ENCODE measurements at places on chromosomes 5 and 9.

GRCh38 chr5:83396662-83397061, 74.9 kb upstream of the VCAN start:
- no peak for DNase-seq

GRCh38 chr5:39712316-39713249, 287.8 kb upstream of the DAB2 start:
- no peak for DNase-seq

- no peak for DNase-seq
Measured at GRCh38 chr5:95934207-95934804, 27.3 kb downstream of the ELL2 start.

GRCh38 chr5:114166081-114166480, 195.8 kb upstream of the KCNN2 start:
- no peak for DNase-seq

GRCh38 chr9:104746798-104747197, 685 bp upstream of the NIPSNAP3A start:
- DNase-seq: no peak

DNA sequence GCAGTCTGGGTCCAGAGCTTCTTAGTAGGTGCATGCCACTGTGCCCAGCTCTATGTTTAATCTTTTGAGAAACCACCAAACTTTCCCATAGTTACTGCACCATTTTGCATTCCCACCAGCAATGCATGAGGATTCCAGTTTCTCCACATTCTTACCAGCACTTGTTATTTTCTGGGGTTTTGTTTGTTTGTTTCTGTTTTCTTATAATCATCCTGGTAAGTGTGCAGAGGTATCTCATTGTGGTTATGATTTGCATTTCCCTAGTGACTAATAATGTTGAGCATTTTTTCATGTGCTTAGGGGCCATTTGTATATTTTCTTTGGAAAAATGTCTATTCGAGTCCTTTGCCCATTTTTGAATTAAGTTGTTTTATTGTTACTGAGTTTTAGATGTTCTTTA, 11.4 kb downstream of the FOXE1 start:
- no peak for DNase-seq

- DNase-seq: no peak
Measured at GRCh38 chr9:7104625-7105024, 346.9 kb downstream of the KDM4C start.

DNA sequence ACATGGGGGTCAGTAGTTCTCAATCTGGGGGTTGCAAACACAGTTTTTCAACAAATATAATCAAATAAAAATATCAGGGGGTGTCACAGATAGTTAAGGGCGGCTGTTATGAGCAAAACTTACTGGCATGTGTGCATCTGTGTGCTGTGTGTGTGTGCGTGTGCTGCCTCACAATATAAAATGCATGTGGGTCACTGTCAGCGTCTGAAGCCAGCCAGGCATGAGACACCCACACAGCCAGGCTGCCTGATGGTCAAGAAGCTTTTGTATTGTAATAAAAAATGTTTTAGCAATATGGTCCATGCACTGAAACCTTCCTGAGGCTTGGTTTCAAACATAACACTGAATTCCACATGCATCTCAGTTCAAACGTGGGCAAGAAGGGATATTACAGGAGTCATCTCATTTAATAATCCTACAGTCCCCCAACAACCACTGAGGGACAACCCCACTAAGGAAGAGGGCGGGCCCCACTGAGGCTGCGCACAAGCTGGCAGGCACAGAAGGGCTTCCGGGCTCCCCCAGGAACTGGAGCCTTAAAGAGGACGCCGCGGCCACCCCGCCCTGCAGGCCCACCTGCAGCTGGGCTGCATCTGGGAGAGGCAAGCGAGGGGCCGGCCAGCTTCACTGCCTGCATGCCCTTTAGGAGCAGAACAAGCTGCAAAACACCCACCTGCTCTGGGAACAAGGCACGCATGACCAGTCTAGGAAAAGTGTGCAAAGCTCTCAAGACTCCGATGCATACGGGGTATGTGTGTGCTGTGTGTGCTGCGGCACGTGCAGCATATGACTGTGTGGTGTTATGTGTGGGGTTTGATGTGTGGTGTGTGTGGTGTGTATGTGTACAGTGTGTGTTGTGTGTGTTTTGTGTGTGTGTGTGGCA, 14.1 kb downstream of the SEMA4D start:
- peak; percentile 82 for DNase-seq

DNA sequence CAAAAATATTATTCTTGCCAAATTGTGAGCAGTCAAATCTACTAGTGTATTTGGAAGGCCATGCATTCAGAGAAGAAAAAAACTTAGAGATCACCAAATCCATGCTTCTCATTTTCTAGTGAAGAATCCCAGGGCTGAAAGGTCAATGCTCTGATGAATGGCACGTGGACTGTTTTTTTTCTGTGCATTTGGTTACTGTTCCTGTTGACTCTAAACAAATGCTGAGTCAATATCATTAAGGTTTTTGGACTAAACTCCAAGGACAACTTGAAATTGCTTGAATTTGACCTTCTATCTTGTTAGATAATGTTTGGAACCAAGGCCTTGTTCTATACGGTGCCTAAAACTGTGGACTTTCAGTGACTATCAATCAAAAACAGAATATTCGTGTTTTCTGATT, 142.2 kb downstream of the OSTF1 start:
- no peak for DNase-seq

- DNase-seq: no peak
Measured at GRCh38 chr9:93644397-93645088, 68.2 kb downstream of the PHF2 start.

- DNase-seq: no peak
Measured at GRCh38 chr5:109483395-109483971, 73.7 kb upstream of the PJA2 start.

DNA sequence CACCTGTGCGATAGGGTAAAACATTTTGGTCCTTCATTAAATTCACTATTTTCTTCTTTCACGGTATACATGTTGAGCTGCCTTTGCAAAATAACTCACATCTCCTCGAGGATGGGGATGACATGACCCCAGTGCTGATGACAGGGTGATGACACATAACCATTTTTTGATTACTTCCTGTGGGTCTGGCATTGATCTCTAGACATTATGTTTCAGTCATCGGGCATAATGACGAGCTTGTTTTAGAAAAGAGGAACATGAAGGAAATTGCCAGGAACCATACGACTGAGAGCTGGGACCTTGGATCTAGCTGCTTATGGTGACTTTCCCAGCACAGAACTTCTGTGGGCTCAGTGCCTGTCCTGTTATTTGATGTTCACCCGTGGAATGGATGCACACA, 25.2 kb downstream of the COL5A1 start:
- DNase-seq: no peak

- DNase-seq: no peak
Measured at GRCh38 chr9:126211441-126212074, 115.1 kb upstream of the MVB12B start.

DNA sequence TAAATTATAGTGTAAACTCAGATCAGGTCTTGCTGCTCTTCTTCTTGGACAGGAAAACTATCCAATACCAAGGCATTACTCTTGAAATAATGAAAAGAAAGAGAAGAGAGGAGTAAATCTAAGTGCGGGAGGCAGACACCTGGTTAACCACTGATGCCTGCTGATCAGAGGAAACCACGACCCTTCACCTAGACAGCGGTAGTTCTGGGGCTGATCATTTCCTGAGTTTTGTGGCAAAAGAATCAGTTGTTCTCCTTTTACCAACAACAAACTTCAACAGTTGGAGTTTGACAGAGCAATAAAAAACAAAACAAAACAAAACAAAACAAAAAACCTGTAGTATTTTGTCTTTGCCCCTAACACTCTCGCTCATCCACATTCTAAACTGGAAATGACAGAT, 3.0 kb downstream of the RLN1 start:
- no peak for DNase-seq

GRCh38 chr5:90878549-90879196, 320.1 kb downstream of the ADGRV1 start:
- no peak for DNase-seq

DNA sequence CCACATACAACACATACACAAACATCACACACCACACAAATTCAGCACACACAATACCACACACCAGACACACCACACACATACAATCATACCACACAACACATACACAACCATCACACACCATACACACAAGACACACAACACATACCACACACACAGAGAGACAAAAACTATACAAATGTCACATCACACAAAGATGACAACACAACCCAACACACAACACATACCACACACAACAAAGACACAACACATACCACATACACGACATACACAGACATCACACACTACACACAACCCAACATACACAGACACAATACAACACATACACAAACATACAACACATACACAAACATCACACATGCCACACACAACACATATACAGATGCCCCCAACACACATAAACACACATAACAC, 44.8 kb downstream of the ROR2 start:
- no peak for DNase-seq

DNA sequence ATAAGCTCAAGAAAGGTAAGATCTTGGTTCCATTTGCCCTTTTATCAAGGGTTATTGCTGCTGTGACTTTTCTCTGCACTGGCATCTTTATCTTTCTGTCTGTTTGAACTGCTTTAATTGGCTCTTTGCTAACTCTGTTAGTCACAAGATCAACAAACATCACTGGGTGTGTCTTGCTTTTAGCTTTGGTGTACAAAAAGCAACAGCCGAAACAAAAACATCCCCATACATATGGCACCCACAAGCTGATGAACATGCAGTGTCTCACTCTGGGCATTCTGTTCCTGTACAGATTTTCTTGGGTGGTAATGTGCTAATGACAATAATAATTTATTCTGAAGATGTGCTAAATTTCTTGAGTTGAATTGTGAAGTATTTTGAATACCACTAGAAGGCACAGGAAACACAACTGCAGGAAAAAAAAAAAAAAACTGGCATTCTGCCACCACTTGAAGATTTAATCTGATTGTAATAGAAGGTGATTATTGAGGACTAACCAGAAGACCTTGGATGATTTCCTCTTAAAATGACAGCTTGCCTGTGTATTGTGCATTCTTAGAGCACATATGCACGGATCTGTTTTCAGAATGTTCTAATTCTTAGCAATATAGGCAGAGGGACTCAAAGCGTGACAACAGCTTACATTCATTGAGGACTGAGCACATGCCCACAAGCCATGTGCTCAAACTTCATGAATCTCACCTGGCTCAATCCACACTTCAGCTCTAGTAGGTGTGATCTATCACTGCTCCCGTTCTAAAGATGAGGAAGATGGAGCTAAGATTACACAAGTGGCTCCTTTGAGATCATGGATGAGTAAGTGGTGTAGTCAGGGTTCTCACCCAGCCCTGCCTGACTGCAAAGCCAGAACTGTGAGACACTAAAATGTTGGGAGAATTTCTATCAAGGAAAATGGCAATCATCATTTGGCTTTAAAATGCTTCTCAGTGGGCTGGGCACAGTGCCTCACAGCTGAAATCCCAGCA, 96.4 kb downstream of the EBF1 start:
- no peak for DNase-seq

GRCh38 chr9:124293718-124294506, 36.2 kb downstream of the NEK6 start:
- no peak for DNase-seq

DNA sequence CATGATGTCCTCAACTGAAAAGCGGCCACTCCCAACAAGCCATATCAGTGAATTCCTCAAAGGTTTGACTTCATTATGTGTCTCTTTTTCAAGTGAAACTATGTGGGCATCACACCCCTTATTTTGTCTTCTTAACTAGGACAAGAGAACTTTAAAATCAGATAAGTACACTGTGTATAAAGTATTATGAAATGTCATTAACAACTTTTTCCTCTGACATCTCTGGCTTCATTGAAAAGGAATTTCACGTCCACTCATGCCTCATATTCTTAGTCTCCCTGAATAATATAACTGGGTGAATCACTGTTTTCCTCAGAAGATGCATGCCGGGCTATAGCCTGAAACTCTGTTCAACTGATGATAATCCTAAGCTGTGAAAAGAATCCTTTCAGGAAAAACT, 415.8 kb downstream of the ACTL7B start:
- no peak for DNase-seq

DNA sequence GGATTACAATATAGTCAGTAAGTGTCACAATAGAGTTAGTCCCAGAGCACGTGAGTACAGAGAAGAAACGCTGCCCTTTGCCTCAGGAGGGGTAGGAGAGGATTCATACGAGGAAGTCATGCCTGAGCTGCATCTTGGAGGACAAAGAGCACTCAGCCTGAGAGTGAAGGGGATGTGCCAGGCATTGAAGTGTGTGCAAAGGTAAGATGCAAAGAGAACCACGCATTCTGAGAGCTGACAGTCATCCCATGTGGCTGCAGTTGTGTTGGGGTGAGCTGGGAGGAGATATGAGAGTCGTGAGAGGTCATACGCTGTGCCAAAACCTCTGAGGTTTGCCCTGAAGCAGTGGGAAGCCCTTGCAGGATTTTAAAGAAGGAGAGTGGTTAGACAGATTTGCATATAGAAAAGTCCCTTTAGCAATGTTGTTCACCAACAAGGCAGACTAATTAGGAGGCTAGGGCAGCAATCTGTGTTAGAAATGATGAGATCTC, 97.5 kb downstream of the PIP5K1B start:
- peak; percentile 27 for DNase-seq

DNA sequence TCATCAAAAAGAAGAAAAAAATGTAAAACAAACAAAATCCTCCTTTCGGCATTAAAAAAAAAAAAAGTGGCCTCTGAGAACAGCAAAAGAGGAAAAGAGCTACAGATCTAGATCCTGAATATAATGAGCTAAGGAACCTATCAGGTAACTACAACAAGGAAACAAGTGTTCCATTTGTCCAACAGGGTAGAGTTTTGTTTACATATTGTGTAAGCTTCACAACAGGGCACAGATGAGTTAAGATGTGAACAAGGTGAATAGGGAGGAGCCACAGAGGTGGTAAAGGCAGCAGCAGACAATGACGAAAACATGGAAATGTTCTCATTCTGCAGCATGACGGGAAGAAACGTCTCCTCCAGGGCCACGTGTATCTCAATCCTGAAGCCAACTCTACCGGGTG, 14.4 kb downstream of the ELP1 start:
- no peak for DNase-seq

DNA sequence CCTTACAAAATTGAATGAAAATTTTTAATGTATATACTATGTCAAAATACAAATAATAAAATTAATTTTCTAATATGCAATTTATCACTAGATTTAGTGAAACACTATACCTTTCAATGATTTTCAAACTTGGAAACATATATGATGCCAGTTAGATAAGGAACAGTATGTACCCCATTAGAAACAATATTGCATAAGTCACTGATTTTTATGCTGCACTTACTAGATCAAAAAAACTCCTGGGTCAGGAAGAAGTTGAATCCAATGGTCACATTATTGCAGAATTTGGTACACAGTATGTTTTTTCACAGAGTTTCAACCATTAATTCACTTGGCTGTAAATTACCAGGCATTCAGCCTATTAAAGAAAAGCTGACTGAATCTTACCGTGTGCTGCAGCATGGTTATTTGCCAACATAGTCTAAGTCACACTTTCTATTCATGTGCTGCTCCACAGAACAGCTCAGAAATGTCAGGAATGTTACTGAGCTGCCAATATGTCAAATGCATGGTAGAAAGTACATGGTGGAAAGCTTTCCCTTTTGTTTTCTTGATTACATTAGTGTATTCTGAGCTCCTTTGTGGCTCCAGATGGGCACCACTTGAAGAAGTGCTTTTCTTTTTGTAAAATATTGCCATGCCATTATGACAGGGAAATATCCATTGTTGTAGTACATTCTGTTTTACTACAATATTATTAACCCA, 9.9 kb upstream of the PRR16 start:
- no peak for DNase-seq

GRCh38 chr5:4563400-4563799, 576.7 kb upstream of the ADAMTS16 start:
- DNase-seq: no peak
